ENCODE measurements at places on chromosomes 13 and 19.

DNA sequence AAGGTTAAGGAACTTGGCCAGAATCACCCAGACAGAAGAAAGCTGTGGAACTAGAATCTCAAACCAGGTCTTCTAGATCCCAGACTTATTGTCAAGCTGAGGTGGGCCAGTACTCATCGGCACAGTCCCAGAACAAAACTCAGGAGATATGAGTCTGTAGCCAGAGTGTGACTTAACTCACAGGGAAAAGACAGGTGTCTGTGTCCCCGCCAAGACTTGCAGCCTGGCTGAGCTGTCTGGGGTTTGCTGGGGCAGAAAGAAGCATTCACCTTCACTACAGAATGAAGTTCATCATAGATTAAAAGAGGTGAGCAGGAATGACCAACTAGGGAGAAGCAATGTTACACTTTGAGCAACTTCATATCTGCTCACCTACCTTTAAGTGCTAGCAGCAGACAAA is 257.2 kb downstream of the FOXO1 start:
- no peak for DNase-seq

DNA sequence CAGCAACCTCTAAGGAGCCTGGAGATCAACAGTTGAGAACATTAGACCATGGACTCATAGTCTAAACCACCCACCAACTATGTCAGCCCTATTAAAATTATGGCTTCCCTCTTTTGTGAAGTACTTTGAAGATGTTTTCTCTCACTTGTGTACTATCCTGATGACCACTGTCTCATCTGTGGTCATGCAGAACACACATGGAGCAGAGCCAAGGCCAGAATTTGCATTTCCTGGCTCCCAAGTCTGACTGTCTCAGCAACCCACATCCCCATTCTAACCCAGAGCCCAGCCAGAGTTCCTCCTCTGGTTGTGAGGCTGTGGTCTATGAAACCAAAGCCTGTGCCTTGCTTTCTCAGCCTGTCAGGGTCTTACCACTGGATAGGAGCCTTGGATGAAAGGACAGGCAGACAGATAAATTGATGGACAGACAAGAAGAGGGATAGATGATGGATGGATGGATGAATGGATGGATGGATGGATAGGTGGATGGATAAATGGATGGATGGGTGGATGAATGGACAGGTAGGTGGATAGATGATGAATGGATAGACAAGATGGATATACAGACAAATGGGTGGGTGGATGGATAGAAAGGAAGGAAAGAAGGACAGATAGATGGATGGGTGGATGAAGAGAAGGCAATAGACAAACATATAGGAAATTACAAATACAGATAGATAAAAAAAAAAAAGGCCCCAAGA is 35.4 kb downstream of the ZNF557 start:
- DNase-seq, result no peak

DNA sequence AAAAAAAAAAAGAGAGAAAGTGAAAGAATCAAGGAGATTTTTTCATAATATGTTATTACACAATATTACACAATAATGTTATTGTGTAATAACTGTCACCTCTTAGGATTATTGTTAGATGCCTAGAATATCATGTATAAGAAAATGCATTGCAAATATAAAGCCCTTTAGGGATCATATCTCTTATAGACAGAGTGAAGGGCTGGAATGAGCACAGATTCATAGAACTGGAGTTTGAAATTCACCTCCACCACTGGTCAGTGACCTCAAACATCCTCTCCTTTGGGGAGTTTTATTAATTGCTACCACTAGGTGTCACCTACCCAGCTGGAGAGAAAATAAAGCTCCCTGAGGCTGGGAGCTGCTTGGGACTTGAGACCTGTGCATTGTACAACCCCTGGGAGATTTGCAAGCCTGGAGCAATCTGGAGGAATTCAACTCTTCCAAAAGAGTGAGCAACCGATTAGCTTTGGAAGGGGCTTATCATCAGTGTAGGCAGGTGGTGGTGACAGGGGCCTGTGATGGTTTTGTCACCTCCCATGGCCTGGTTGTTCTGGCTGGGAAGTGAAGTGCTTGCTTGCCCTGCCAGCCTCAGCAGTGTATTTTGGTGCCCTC is 30.3 kb upstream of the FRY start:
- DNase-seq, result no peak

DNA sequence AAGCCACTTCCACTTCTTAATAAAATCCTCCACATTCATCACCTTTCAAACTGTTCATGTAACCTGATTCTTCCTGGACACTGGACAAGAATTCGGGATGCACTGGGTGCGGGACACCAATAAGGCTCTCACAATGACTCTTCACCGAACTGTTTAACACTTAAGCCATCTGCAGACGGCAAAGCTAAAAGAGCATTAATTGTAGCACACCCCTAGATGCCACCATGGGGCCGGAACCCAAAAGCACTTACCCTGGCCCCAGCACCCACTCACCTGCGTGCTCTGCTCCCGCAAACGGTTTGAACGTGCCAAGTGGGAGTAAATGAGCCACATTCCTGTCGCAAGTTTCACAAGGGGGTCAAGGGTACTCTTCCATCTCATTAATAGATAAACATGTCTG is 254.3 kb upstream of the PRR20A start:
- no peak for DNase-seq

- no peak for DNase-seq
Observed at GRCh38 chr19:8557642-8558238, 19.5 kb downstream of the MYO1F start.

- no peak for DNase-seq
Observed at GRCh38 chr13:28867564-28867963, 47.4 kb downstream of the MTUS2 start.

GRCh38 chr19:49809160-49809940 is 3.7 kb downstream of the FUZ start:
- DNase-seq, result peak; percentile 33

- no peak for DNase-seq
Observed at GRCh38 chr13:33197541-33197971, 88.0 kb downstream of the STARD13 start.

GRCh38 chr19:33344573-33344925 is 29.0 kb upstream of the CEBPG start:
- DNase-seq, result no peak

- DNase-seq, result no peak
Observed at GRCh38 chr13:33079960-33080359, 63.7 kb downstream of the KL start.

DNA sequence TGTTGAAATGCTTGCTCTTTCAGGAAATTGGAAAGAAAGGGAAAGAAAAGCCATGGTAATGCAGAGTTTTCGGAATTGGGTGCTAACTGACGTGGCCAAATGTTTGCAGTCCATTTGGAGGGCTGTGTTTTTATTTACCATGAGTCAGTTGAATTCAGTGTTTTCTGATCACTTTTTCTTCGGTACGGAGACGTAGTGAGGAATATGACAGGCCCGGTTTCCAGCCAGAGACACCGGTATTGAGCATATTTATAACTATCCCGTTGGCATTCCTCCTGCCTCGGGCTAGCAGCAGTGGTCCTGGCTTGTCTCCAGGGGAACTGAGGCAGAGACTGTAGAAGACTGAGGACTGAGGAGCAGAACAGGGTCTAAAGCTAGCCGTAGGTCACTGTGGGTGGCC is 1.0 kb downstream of the CDC16 start:
- DNase-seq, result no peak

DNA sequence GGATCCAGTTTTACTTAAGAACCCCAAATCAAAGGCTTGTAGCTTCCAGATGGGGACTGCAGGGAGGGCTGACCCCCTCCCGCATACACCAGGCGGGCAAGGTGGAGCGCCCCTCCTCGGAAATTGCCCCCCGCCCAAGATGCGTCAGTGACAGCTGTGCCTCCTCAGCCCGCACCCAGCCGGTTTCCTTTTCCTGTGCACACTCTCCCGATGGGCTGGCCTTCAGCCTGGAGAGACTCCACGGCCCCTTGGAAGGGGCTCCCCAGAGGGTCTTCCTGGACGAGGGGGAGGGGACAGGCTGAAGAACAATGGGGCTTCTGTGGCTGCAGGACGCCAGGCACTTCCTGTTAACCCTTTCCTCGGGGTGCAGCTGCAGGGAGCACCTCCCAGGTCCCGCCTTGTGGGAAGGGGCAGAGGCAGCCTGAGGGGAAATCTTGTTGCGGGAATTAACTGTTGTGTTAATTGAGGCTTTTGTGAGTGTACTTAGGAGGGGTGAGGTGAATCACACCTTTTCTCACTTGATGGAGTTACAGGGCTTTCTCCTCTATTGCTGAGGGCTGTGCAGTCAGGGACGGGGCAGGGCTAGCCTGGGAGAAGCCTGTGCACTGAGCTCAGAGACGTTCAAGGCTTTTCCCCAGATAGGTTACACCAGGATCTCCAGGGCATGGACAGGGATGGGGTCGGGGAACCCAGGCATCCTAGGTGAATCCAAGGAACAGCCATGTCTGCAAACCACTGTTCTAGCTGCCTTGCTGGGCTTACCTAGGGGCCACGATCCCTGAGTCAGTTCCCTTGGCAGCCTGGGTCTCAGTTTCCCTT is 14.3 kb downstream of the IER2 start:
- DNase-seq, result no peak

DNA sequence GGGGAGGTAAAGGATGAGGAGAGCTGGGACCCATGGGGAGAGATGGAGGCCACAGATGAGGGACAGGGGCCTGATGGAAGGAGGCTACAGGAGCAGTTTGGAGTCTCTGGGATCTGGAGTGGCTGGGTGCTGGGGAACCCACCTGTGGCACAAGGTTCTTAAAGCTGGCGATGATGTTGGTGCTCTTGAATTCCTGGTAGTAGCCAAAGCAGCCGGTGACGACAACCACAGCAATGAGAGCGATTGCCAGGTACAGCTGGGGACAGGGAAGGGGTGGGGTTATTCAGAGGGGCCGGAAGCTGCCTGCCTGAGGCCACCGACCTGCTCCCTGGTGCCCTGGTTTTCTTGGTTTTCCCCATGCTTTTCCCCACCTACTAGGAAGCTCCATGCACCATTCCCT is 2.8 kb downstream of the ATP4A start:
- no peak for DNase-seq

GRCh38 chr19:31002518-31003244 is 346.6 kb downstream of the TSHZ3 start:
- DNase-seq, result no peak

DNA sequence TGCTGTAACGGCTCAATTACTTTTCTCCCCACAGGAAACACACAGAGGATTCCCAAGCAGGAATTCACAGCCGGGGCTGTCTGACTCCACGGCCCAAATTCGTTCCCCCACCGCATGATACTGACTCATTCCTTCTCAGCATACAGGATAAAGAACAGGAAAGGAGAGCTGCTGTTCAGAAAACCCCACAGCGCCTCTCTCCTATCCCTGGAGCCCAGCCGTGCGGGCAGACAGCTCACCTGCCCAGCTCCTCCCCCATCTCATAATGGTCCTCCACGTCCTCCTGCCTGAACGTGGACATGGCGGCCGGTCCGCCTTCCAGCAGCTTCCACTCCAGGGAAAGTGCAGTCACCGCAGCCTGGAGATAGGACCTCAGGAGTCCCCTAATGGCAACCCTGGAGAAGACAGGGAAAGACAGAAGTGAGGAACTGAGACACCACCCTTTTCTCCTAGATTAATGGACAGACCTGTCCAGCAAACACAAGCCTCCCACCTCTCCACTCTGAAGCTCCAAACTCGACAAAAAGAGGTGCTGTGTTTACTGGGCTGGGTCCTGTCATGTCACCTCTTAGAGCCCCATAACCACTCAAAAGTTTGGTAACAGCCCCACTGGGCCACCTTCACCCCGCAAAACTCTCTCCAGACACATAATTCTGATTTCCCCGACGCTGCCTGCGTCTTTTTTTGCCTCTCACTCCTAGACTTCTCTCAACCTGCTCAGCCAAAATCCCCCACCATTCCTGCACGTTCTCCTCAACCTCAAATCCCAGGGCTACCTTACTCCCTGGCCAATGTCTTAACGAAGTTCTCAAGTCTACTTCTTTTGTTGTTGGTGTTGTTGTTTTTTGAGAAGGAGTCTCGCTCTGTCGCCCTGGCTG is 1.2 kb downstream of the DAPK3 start:
- no peak for DNase-seq

DNA sequence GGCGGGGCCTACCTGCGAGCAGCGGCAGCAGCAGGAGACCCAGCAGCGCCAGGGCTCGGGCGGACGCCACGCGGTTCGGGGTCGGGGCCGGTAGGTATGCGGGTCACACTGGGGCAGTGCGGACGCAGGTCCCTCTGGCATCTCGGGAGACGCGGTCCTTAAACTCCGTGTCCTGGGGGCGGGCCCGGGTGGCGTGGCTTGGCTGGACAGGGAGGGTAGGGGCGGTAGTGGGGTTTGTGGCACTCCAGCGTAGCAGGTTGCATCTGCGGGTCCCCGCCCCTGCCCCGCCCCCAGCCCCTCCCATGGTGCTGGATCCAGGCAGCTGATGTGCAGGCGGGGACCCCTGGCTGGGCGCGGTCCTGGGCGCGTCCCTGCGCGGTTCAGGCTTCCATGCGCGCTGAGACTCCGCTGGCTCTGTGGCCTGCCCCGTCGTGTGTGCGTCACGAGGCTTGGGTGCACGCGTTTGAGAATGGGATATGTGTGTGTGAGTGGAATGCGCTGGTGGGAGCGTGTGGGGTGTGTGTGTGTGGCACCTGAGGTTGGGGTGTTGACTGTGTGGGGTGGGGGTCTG is 96.1 kb downstream of the WTIP start:
- DNase-seq, result no peak

GRCh38 chr13:20121159-20121525 is 39.7 kb downstream of the GJA3 start:
- DNase-seq, result no peak

GRCh38 chr19:1315470-1316166 is 29.9 kb downstream of the EFNA2 start:
- DNase-seq, result no peak

GRCh38 chr19:1860042-1860775 is 3.2 kb downstream of the KLF16 start:
- DNase-seq, result no peak

DNA sequence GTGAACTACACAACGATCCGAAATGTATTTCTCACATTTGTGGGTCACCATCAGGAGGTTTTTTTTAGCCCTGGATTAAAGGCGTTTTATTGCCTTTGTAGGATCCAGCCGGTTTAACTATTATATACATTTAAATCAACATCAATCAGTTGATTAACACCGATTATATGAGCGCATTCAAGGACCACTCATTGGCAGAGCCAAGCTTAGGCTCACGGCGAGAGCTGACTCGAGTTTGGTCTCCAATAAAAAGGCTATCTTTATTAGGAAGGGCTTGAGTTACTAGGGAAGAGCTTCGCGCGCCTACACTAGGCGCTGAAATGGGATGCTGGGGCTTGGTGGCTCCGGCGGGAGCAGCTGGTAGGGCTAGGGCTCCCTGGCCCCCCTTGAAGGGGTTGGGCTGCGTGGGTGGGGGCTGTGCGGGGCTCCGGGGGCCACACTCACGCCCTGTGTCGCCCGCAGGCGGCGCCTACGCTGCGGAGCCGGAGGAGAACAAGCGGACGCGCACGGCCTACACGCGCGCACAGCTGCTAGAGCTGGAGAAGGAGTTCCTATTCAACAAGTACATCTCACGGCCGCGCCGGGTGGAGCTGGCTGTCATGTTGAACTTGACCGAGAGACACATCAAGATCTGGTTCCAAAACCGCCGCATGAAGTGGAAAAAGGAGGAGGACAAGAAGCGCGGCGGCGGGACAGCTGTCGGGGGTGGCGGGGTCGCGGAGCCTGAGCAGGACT is 4.2 kb downstream of the PDX1 start:
- DNase-seq, result no peak

GRCh38 chr19:18266771-18267686 is 7.2 kb downstream of the IQCN start:
- DNase-seq, result no peak

Measured in stimulated activated CD8-positive, alpha-beta memory T cell treated with anti-CD3 and anti-CD28 coated beads, Interleukin-4, amount 100 ng/mL, for 1 hour (primary cell).